Esophagus squamous epithelium (tissue), 5 donors: ENCODE measurements at places on chromosomes 5 and 9. TPM values are rescaled to one million over a fixed set of nuclear protein-coding genes. Genes with fewer than 3 reads are reported as not detected.

- no peak for DNase-seq
Measured at GRCh38 chr9:114343471-114344187, 14.0 kb downstream of the ORM2 start.

The PCDHGA3 gene
- 0.45 TPM for total RNA-seq

GRCh38 chr9:110619831-110620230 lies 40.3 kb upstream of the SVEP1 start:
- DNase-seq: no peak

- no peak for DNase-seq
Measured at GRCh38 chr5:67400752-67401151, 204.2 kb upstream of the CD180 start.

- DNase-seq: no peak
Measured at GRCh38 chr5:32707418-32707997, 3.6 kb upstream of the NPR3 start.

- no peak for DNase-seq
Measured at GRCh38 chr9:11892401-11892800, 800.8 kb upstream of the TYRP1 start.

- DNase-seq: no peak
Measured at GRCh38 chr9:129336601-129337331, 158.7 kb upstream of the IER5L start.

The GFI1B gene
- 0.57 TPM for total RNA-seq

GRCh38 chr5:150734579-150735384 lies 24.0 kb downstream of the DCTN4 start:
- DNase-seq: no peak

The ICE1 gene
- total RNA-seq: 8.1 TPM

DNA sequence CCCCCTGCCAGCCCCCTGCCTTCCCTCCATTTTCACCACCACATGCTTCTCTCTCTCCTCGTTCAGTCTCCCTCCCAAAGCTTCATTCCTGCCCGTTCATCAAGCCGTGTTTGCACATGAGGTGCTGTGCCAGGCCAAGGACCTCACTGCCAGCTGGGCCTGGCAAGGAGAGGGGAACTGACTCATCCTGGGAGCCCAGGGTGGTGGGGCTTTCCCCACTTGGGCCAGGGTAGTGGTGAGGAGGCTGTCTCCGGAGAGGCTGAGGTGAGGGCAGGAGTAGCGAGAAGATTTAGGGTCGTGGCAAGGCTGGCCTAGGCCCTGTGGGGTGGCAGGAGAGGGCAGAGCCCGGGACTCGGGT lies 30.4 kb upstream of the NOTCH1 start:
- DNase-seq: no peak

The GCNT4 gene
- 1.4 TPM for total RNA-seq

The CDH9 gene
- total RNA-seq: not detected

- DNase-seq: no peak
Measured at GRCh38 chr9:95793924-95794828, 81.3 kb upstream of the ERCC6L2 start.

The FAM153A gene
- 6.3 TPM for total RNA-seq

DNA sequence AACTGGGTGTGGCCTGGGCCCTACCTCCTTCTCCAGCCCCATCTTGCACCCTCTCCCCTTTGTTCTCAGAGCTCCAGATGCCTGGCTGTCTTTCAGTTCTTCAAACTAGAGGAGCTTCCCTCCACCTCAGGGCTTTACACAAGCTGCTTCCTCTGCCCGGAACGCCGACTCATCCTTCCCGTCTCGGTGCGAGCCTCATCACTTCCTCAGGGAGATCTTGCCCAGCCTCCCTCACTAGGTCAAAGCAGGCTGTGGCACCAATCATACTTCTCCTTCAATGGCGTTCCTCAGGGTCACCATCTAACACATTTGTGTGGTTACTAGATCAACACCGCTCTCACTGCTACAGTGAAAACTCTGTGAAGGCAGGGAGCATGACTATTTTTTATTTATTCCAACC lies 56.2 kb upstream of the ZSWIM6 start:
- DNase-seq: no peak

The PCDHAC2 gene
- total RNA-seq: 2.2 TPM

The SUB1 gene
- total RNA-seq: 280 TPM

DNA sequence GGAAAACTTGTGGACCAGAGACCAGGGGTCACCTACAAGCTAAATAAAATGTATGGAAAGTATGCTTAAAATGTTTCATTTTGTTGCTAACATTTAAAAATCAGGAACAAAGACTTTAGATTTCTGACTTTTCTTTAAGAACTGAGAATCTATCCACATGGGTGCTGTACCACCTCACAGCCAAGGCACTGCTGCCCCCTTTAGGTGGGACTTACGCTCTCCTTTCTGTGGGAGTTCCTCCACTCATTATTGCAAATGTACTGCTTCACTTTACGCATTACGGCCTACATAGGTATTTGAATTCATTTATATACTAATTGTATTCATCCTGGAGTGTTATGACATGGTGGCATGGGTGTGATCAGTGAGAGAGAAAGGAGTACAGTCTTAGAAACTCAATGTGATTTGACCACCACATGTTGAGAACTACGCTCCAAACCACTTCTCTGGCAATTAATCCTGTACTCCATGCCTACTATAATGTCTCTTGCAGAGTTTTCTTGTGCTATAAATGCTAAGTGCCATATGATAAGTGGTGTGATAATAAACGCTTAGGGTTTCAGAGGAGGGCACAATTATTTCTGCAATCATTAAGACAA lies 24.7 kb upstream of the CETN3 start:
- no peak for DNase-seq

DNA sequence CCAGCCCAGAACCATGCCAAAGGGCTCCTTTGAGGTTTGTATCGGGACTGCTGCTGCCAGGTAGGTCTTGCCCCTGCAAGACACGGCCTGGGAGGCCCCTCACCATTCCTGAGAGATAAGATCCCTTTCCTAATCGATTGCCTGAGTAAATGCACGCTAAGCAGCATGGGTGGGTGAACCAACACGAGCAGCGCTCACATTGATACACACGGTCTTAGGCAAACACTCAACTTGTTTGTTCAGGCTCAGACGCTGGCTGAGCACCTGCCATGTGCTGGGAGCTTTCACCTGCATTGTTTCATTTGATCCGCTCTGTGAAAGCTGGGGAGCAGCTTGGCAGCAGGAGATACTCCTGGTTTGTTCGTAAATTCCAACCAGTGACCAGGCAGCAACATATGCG lies 76.9 kb upstream of the NEURL1B start:
- DNase-seq: no peak

GRCh38 chr9:135486267-135487065 lies 6.9 kb downstream of the PPP1R26 start:
- no peak for DNase-seq

DNA sequence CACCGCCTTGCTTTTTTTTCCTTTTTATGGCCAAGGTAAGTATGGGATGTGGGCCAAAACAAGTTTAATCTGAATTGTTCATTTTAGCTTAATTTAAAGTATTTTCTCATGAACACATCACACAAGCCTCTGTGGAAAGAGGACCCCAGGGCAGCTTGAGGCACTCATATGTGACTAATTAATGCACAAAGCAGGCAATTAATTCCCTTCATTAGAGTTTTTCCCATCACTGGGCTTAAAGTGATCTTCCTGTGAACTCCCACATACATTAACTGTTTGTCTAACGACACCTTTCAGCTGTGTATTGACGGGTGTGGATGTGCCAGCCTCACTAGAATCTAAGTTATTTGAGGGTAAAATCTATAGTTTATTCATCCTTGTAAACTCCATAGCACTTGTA lies 103.3 kb downstream of the MRPS27 start:
- no peak for DNase-seq

DNA sequence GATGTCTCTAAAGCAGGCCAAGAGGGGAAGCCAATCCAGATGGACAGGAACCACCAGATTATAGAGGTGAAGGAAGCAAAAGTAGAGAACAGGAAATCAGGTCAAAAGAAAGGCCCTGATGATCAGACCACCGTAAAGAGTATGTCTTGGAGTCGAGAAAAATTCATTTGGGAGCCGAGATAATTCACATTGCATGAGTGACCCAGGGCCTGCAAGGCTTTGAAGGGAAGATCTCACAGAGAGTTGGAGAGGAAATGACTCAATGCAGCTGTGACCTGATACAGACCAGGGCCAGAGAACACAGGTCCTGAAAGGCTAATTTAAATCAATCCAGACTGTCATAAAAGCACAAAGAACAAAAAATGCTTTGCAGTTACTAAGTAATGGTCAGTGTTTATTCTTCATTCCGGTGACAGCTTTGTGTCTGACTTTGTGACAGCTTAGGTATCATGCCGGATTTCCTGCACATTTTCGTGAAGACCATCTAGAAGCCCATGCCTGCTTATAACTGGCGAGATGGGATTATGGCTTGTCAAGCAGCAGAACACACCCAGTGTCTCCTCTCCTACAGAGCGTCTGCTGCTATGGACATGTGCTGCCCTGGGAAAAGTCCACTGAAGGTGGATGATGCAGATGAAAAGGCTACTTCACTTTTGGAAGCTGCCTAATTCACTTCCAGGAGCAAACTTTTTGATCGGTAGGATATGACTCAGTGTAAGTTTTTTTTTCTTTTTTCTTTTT lies 5.8 kb upstream of the ACTBL2 start:
- DNase-seq: no peak
